ENCODE measurements at places on chromosomes 3 and 15.
A peak's percentile ranks its signal among the peaks of the same experiment; 100 is the strongest.

- no peak for DNase-seq
Observed at GRCh38 chr3:67296039-67296892, 298.2 kb downstream of the KBTBD8 start.

- DNase-seq = peak; percentile 64
Observed at GRCh38 chr3:172332256-172333041, 115.8 kb downstream of the GHSR start.

- DNase-seq = no peak
Observed at GRCh38 chr15:62624547-62625378, 417.8 kb upstream of the TPM1 start.

DNA sequence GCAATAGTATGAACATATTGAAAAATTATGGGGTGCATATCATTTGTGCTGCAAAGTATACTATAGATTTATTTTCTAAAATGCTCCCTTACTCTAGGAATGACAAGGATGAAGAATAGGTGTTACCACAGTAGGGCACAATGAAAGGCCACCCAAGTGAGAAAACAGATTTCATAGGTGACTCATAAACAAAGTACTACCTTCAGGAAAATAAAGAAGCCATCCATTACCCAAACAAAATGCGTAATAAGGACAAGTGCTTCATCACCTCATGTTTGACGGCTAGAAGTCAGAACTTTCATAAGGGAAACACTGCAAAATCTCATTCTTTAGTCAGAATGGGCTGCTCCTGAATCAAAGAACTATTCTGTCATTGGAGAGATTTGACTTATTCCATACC, 116.6 kb downstream of the MFSD1 start:
- DNase-seq = no peak

- DNase-seq = no peak
Observed at GRCh38 chr3:33722191-33722590, 4.1 kb upstream of the CLASP2 start.

DNA sequence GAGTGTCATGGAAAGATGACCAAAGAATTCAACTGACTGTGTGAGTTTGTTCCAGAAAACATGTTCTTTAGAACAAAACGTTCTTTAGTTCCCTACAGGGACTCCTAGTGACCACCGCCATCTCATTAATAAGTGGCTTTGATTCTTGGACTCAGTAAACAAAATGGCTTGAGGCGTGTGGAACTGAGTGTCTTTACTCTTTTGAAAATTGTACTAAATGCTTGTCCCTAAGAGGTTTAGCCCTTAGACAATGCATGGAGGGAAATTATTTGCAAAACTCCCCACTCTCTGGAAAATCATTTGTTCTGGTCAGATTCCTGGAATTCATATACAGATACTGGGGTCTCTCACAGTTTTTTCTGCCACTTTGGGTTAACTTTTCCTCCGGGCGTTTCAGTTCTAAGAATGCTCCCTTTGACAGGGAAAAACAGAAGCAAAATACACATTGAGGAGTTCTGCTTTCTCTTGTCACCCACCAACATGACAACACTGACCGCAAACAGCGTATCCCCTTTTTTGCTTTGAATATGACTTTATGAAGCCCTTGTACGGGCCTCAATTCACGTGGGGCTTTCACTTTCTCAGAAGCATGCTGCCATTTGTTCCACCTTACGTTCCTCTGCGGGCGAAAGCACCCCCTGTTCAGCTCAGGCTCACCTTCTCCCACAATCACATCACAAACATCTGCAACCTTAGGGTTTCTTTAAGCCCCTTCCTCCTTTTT, 15.3 kb upstream of the NRROS start:
- peak; percentile 62 for DNase-seq

DNA sequence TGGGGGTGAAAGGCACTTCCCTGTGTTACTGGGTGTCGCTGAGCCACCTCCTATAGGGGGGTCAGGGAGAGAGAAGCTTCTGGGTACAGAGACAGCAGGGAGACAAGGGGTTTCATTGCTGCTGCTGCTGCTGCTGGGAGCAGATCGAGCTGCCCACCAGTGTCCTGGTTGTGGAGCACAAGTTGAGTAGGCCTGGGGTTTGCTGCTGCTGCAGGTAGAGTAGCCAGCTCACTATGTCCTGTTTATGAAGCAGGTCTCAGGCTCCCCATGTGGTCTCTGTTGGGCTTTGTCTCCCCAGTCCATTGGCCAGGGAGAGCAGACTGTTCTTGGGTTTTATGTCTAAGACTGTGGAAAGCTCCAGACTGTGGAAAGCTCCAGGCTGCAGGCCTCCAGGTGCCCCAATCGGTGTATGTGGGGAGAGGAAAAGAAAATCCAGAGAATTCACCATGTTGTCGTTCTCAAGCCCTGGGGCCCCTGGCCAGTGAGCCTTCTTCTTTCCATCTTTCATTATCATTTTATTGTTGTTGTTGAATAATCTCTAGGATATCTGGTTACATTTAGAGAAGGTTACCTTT, 157.8 kb downstream of the ADAMTS17 start:
- no peak for DNase-seq

- no peak for DNase-seq
Observed at GRCh38 chr15:53830707-53831386, 71.4 kb upstream of the WDR72 start.

DNA sequence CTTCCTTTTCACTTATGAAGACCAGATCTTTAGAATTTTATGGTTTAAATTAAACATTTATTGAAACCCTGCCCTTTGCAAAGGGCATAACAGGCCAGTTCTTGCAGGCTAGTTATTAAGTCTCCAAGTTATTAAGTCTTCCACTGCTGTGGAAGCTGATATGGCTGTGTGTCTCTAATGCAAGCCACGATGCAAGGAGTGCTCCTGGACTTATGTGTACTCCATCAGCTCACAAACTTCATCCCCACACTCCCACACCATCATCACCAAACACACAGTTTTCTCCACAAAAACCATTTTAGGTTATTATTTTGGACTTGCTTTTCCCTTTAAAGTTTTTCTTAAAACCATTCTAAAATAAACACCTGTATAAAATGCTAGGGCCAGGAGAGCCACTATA, 62.4 kb downstream of the ZIC4 start:
- no peak for DNase-seq

- DNase-seq = no peak
Observed at GRCh38 chr15:50513001-50513400, 33.5 kb downstream of the USP50 start.

DNA sequence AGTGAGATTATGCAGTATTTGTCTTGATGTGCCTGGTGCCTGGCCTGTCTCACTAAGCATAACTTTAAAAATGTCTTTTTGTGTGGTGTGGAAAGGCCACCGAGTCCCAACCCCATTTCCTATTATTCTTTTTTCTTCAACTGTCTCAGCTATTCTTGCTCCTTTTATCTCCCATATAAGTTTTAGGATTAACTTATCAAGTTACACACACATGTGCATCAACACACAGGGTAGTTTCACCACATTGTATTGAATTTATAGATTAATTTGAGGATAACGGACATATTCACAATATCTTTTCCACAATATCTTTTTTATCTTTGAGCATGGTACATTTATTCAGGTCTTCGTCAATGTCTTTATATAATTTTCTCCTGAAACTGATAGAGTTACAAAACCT, 127.6 kb downstream of the RYR3 start:
- peak; percentile 84 for DNase-seq

GRCh38 chr3:11596387-11596786, 47.3 kb downstream of the VGLL4 start:
- peak; percentile 76 for DNase-seq

DNA sequence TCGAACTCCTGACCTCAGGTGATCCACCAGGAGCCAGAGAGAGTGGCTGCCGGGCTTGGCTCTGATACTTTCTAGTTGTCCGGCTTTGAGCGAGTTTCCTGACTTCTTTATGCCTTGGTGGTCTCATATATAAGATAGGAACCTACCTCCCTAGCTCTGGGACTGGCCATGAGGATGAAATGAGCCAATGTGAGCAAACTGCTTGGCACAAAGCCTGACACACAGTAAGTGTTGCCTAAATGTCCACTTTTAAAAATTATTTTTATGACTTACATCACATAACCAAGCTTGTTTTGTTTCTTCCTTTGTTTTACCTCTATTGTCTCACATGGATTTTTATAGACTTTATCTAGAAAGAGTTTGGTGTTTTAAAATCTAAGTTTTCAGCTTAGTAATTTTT, 42.1 kb upstream of the CCDC174 start:
- no peak for DNase-seq

- no peak for DNase-seq
Observed at GRCh38 chr15:66505430-66505811, 295 bp downstream of the ZWILCH start.

DNA sequence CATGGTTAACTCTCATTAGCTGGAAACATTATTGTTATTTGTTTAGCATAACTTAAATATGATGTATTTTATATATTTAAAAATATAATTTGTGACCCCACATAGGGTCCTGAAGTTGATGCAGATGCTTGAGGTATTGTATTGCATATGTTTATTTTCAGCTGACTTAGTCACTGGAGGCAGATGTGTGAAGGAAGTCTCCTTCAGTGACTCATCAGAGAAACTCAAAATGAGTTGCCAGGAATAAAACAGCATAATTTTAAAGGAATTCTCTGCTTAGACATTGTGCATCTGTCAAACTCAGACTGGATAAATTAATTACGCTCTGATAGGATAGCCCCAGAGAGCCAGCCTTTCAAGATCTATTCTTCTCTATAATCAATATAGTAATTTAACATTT, 7.9 kb upstream of the OR4F6 start:
- DNase-seq = no peak

- DNase-seq = peak; percentile 45
Observed at GRCh38 chr3:45546716-45547701, 47.5 kb upstream of the LIMD1 start.

DNA sequence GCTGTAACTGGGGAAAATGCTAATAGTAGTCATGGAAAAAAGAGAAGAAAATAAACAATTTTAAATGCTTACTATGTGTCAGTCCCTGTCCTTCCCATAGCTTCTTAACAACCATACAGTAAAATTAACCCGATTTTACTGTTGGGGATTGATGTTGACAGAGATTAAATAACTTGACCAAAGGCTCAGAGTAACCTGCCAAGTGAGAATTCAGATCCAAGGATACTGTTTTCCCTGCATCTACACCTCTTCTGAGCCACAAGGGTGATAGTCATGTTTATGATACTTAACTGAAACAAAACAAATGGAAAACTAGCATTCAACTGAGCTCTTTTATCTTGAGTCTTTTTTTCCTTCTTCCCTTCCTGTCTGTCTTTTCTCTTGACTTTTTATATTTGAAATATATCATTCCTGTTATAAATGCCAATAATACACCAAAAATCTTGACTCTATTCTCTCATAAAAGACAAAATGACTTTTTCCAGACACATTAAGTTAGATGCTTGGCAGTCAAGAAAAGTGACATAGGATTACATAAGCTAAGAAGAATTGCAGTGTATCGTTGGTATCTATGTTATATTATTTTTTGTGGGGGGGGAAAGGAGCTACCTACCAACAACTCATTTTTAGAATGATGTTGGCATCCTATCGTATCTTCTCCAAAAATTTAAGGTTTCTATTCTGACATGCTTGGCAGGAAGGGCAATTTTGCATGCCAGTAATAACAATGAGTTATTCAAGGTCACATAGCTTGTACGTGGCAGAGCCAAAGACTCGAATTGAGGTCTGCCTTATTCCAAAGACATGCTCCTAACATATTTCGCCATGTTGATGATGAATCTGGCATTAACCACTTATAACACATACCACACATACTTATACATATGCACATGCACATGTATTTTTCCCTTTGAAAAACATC, 306.6 kb upstream of the KCNH8 start:
- DNase-seq = no peak

DNA sequence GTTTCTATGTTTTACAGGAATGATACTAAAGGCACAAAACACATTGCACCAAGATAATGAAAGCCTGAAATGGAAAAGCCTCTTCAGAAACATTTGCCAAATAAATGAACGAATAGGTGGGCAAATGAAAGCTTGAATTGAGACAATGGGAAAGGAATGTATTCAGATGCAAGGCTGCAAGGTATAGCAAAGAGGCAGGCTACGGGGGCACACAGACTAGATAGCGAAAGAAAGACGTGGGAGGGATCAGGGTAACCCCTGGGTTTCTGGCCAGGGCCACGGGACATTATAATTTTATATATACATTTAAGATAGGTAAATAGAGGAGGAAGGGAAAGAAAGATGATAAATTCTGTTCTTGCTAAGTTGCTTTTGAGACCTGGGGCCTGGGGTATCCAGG, 95.9 kb upstream of the NLGN1 start:
- no peak for DNase-seq

DNA sequence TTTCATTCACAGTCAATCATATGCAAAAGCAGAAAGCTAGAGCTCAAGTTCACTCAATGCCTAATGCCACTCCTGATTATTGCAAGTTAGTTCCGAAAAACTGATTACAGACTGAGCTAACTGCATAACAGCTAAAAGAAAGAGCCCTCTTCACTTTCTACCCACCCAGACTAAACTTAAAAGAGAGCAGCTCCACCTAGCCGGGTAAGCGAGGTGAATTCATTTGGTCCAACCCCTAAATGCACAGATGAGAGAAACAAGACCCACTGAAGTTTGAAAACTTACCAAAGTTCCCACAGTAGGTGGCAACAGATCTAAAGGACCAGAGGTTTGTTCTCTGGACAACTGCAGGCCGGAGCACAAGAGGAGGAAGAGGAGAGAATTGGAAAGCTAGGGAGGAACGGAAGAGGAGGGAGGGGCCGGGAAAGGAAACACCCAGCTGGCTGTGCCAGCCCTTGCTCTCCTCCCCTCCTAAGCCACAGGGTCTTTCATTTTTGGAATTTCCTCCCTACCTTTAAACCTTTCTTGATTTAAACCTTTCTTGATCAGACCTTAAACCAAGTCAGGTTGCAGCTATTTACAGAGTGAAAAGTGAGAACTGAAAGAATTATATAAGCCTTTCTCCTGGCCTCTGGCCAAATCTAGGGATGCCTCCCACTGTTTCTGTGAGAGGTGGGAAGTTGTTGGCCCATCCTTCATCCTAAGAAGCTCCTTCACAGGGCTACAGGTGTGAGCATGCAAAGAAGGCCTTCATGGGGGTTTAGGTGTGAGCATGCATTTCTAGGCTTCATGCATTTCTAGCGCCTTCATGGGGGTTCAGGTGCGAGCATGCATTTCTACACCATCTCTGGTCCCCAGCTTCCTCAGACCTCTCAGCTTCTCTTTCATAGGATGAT, 114.7 kb upstream of the LMOD3 start:
- no peak for DNase-seq

GRCh38 chr3:85912980-85913379, 954.2 kb downstream of the CADM2 start:
- no peak for DNase-seq

- no peak for DNase-seq
Observed at GRCh38 chr3:177929310-177929709, 606.9 kb upstream of the KCNMB2 start.

DNA sequence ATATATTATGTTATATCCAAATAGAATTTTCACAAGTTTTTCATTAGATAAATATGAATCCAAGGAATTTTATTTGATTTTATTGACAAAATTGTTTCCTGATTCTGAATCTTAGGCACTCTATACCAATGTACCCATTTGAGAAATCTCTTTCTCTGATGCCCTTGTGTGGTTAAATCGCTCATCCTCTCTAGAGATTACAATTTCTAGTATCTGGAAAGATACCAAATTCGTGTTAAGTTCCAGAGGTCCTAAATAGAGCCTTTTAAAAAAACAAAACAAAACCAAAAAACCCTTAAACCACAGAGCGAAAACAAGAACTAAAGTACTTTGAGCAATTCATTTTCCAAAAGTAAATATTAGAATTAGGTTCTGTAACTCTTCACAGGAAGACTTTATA, 20.0 kb downstream of the SATB1 start:
- DNase-seq = no peak

- no peak for DNase-seq
Observed at GRCh38 chr15:74122403-74123130, 7.8 kb upstream of the ISLR2 start.
